ENCODE measurements at places on chromosomes 6 and 20.

DNA sequence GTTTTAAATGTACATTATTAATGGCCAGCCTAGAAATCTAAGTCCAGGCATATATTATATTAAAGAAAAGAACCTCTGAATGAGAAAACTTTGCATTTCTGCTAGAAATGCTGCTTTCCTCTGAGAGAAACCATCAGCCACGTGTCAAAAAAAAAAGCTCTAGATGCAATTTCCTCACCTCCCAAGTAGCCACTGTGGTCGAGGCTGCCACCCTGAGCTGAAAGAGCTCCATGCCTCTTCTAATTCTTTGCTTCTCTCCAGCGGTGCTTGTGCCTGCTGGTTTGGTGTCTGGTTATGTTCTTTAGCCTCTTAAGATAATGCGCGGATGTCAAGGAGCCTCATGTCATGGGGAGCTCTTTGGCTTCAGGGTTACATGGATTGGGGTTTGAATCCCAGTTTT lies 316.0 kb downstream of the TFAP2C start:
- no peak for DNase-seq

- DNase-seq: no peak
Observed at GRCh38 chr6:30657454-30657853, 10.5 kb downstream of the C6orf136 start.

DNA sequence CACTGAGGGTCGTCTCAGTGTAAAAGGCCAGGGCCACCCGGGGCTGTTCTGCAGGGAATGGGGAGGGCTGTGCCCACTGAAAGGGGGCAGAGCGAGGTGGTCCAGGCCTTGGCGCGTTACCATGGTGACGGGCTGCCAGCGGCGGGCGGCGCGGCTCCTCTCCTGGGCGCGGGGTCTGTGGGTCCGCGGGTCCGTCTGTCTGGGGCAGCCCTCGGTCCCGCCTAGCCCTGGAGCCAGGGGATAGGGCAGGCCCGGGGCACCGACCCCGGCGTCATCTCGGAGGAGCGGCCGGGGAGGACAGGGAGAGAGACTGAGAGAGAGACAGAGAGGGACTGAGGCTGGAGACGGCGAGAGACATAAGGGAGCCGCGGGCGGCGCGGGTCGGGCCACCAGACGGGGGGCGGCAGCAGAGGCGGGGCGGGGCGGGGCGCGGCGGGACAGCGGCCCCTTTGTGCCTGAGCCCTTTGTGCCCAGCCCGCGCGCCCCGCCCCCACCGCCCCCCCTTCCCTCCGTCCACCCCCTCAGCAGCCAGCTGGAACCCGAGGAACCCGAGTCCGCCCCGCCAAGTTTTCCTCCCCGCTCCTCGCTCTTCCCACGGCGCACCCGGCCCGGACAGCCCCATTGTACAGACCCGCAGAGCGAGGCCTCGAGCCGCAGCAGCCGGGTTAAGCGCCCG lies at the start of gene KIAA1755:
Gene KIAA1755 (minus strand): TSS at position 358 of the 676 bp plus-strand sequence. CDS start 235 bp downstream, at position 123.
- DNase-seq: no peak

GRCh38 chr6:89066940-89067646 lies 13.5 kb upstream of the PNRC1 start:
- DNase-seq: no peak

GRCh38 chr20:58868795-58869194 lies 16.3 kb downstream of the GNAS start:
- no peak for DNase-seq

All from HS-5 (cell line).